ENCODE measurements at places on chromosomes 1 and 21.

DNA sequence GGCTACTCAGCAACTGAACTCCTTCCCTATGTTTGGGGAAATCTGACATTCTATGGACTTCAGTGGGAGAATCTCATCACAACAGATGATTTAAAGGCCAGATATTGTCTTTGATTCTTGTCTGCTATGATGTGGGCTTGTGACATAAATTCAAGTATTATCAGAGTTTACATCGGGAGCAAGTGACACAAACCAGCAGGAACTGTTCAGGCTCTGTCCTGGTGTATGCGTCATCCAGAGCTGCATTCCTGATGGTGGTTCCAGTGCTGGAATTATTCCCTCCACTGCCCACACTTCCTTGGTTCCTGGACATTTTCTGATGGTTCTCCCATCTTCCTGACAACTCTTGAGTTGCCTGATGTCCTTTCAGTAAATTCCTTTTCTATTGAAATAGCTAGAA is 10.8 kb upstream of the LSM10 start:
- no peak for DNase-seq

- DNase-seq = no peak
These were observed 432.0 kb downstream of the LMO4 start for GRCh38 chr1:87760654-87761053.

DNA sequence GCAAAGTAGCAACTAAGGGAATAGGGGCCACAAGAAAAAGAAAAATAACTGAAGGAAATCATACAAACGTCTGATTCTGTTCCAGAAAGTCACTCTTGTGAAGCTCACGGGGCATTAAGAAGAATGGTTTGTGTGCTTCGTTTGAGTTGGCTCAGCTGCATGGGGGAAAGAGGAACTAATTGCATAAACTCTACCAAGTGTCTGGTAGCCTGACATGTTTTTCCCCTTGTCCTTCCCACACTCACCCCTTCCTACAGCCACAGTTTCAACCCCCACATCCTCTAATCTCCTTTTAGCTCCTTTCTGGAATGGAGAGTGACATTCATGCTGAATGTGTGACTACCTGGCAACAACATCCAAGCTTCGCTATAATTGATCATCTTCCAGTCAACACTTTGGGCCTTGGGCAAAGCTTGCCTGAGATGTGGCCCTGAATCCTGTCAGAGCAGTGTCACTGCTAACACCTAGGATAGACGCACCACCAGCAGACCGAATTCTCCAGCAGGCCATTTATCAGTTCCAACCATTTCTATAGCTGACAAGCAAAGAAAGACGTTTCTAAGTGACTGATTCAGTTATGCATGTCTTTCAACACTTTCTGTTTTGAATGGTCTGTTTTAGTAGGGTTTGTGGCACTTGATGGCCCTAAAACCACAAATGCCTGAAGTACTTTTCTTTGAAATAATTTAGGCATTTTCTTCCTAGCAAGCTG is 439.6 kb downstream of the TTLL7 start:
- no peak for DNase-seq

- no peak for DNase-seq
These were observed 19.4 kb upstream of the CADM3 start for GRCh38 chr1:159152031-159152430.

GRCh38 chr1:47650205-47650604 is 212.4 kb downstream of the FOXD2 start:
- no peak for DNase-seq

DNA sequence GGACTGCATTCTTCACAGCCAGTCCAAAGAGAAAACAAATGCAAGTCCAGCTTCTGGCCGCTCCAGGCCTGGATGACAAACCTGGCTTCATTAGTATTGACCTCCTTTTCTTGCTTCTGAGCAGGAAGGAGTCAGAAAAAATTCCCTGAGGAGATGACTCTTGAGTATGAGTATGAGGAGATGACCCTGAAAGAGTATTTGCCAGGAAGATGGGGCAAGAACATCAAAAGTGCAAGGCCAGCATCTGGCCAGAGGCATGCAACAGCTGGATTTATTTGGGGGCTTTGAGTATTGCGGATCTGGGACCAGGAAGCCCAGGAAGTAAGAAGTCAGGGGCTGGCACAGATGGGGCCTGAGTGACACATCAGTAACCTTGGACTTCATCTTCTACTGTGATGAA is 113.9 kb downstream of the GLIS1 start:
- DNase-seq = no peak

- no peak for DNase-seq
These were observed 504 bp downstream of the SCCPDH start for GRCh38 chr1:246724731-246725095.

DNA sequence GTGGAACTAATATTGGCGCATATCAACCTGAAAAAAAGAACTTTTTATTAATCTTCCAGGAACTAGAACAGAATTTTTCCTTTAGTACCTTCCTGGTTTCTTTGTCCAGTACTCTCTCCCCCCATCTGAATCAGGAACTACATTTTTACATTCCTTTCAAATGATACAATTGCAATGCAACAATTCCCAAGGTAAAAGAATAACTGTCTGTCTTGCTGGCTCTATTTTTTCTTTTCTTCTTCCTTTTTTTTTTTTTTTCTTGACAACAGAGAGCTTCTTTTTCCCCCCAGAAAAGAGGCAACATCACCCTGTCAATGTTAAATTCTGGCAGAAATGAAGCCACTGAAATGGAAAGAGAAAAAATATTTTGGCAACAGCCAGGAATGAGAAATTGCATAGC is 4.5 kb upstream of the CD101 start:
- no peak for DNase-seq

DNA sequence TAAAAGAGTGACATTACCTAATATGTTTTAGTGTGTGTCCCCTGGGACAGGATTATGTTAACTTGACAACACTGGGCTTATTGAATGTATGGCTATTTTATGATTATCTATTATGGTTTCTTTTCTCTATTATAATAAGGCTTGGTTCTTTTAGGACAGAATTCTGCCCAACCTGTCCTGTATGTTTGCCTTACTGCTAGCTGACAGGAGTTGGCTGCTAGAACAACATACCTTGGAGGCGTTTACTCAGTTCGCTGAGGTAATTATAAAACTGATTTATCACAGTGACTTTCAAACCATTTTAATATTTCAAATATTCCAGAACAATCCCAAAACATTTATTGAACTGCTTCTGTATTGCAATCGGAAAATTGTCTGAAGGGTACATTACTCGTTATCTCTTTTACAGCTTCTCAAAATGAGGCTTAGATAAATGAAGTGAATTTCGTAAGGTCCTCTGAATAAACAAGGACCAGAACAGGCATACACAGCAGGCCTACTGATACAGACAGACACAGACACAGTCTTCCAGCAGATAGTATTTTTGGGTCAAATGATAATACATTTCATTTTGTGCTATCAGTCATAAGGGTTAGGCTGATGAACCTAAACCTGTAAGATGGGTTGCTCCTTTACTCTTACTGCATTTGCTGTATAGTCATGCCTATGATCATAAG is 44.2 kb downstream of the SCYL3 start:
- DNase-seq = no peak

- DNase-seq = no peak
These were observed 839.4 kb upstream of the ADGRL4 start for GRCh38 chr1:79845936-79846335.

GRCh38 chr1:24751833-24752232 is 6.6 kb downstream of the CLIC4 start:
- no peak for DNase-seq

DNA sequence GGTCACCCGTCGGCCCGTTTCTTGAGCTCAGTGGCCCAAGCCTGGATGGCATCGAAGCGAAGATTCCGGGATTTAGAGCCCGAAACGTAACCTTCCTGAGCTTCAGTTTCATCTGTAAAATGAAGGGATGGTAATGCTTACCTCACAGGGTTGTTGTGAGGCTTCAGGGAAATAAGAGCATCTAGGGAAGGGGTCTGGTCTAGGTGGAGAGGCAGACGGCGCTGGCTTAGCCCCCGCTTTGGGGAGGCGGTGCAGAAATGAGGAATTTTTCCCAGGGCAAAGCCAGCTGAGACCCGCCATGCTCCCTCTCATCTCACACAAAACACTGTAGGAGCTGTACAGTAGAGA is 717 bp upstream of the MYCL start:
- DNase-seq = no peak

- DNase-seq = no peak
These were observed 40.1 kb downstream of the SLX9 start for GRCh38 chr21:44979687-44980561.

DNA sequence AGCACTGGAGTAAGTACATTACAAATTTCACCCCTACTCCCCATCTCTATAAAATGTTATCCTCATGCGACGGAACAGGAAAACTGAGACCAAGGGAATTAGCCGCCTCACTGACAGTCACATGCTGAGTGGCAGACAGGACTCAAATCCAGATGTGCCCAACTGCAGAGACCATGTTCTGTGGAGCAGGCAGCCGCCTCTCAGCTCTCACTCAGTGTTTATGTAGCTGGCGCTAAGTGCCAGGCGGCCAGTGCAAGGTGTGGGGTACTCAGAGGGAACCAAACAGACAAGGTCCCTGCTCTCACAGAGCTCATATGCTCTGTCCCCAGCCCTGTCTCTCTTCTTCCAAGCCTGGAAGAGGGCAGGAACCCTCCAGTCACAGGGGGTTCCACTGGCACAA is 5.1 kb downstream of the CAPZB start:
- no peak for DNase-seq

GRCh38 chr1:43206600-43207228 is 34.6 kb downstream of the CFAP57 start:
- no peak for DNase-seq

DNA sequence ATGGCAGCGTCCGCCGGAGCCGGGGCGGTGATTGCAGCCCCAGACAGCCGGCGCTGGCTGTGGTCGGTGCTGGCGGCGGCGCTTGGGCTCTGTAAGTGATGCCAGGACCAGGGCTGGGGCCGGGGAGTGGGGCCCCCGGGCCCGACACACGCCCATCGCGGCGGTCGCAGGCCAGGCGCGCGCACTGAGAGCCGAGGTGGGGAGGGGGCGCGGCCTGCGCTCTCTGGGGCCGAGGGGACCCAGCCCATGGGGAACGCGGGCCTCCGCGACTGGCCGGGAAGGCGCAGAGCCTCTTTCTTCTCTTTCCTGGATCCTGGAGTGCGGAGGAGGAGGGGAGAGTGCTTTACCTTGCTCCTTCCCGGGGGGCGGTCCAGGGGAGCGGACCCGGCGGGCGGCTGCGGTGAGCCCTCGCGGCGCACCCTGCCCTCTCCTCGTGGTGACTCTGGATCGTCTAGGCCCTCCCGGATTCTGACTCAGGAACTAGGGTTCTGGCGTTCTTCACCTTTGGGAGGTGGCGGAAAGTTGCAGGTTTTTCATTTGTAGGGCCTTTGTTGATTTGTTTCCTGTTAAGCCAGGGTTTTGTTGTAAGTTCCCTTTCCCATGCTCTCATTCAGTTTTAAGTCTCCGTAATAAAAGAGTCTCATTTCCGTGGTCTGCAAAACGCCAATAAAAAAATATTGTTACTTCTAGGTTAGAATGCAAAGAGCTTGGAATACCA is 529 bp downstream of the MPZL1 start:
- no peak for DNase-seq

Measured in stimulated activated CD8-positive, alpha-beta memory T cell treated with anti-CD3 and anti-CD28 coated beads, Interleukin-15, amount 100 ng/mL, for 1 hour (primary cell).